Ureter (tissue), 1 donor: ENCODE measurements at places on chromosomes 2 and 18. TPM values are rescaled to one million over a fixed set of nuclear protein-coding genes. Genes with fewer than 3 reads are reported as not detected.

- no peak for DNase-seq
Measured at GRCh38 chr2:59425247-59425646, 1128.2 kb downstream of the BCL11A start.

DNA sequence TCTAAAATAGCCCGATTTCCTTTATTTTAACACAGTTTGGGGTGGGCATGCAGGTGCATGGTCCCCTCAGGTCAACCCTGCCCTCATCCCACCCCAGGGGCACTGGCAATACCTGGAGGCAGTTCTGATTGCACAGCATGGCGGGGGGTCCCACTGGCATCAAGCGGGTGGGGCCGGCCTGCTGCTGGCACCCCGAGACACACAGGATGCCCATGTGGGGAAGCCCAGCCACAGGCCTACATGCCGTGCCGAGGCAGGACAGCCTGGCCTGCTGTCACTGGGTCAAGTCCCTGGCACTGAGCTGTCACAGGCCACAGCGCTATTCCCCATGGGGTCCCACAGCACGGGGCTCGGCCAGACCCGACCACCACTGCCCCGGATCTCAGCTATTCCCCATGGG is 11.9 kb upstream of the KCNG2 start:
- no peak for DNase-seq

GRCh38 chr2:395886-396285 is 108.0 kb upstream of the ALKAL2 start:
- no peak for DNase-seq

- no peak for DNase-seq
Measured at GRCh38 chr2:150903461-150903860, 358.2 kb downstream of the RBM43 start.

GRCh38 chr18:25759111-25759510 is 331.3 kb downstream of the SS18 start:
- DNase-seq, result no peak

DNA sequence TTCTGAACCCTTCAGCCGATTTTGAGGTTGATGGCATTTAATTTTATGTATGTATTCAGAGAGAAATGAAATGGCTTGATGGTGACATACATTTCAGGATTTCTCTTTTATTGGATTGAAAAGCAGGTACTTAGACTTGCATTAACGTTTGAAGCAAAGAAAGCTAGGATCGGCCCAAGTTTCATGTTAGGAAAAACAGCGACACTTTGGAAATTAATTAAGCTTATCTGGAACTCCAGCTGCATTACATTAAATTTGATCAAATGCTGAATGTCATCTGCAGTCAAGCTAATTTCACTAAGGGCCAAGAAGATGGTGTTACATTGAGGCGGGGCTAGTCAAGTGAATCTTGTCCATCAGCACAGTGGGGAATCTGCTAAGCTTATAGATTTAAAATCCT is 441.8 kb downstream of the IRS1 start:
- no peak for DNase-seq

- peak; percentile 38 for DNase-seq
Measured at GRCh38 chr2:241908686-241909420, 39.3 kb downstream of the RTP5 start.

Gene KCNJ13
- total RNA-seq, result 0.60 TPM

Gene NFATC1
- total RNA-seq, result 13.8 TPM
